GM12864 (cell line): ENCODE measurements at places on chromosomes 12 and 14.

GRCh38 chr12:6626654-6627283 is 9.0 kb downstream of the LPAR5 start:
- no peak for DNase-seq

DNA sequence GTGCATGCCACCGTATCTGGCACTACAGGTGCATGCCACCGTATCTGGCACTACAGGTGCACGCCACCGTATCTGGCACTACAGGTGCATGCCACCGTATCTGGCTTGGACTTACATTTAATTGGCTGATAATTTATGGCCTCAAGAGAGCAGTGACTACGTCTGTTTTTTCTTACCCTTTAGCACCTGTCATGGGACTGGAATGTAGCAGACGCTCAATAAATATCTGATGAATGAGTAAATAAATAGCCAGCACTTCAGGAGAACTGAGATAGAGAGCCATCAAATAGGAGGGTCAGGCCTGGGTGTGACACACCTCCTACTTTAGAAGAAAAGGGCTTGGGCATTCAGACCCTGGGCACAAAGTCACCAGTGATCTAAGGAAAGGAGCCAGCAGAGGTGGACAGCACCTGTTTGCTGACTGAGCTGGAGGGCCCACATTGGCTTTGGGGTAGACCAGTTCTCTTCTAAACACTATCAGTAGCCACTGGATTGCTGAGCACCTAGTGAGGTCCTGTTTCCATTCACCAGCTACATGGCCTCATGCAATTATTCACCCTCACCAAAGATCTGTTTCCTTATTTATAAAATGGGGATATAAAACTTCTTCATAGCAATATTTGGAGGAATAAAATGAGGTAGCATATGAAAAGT is 50.1 kb downstream of the RFX4 start:
- DNase-seq, result no peak

- DNase-seq, result no peak
Observed at GRCh38 chr12:131901431-131902331, 7.3 kb downstream of the ULK1 start.

DNA sequence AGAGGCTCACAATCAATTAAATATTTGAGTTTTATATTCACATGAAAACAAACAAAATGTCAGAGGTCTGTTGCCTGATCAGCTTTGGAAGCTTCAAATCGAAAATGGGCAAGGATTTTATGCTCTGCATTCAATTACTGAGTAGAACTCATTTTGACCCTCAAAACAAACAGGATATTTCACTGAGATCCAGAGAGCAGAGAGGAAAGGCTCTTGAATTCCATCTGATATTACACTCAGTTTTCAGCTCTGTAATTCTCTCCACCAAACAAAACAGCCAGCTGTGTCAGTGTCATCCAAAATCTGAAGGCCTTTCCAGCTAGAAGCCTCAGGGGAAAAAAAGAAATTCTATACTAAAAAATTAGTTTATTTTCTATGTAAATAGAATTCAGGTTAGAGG is 128.6 kb upstream of the FLRT2 start:
- DNase-seq, result no peak

DNA sequence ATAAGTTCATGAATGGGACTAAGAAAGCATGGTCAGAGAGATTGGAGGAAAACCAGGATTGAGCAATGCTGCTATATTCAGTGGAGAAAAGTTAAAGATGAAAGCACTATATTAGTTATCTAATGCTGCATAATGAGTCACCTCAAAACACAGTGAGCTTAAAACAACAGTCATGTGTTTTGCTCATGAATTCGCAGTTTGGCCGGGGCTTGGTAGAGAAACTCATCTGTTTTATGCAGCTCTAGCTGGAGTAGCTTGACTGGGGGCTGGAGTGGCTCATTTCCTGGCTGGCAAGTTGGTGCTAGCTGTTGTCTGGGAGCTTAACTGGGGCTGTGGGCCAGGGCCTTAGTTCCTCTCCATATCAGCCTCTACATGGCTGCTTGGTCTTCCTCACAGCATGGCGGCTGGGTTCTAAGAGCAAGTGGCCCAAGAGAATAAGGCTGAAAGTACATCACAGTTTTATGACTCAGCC is 90.1 kb downstream of the ADCK1 start:
- DNase-seq, result no peak

GRCh38 chr14:77141214-77142004 is at the start of gene ZDHHC22:
TSS of gene ZDHHC22 (minus strand) at chr14:77141791. CDS start at chr14:77139738, 2,053 bp downstream.
- no peak for DNase-seq

GRCh38 chr14:54646626-54647025 is 79.7 kb downstream of the SAMD4A start:
- no peak for DNase-seq

DNA sequence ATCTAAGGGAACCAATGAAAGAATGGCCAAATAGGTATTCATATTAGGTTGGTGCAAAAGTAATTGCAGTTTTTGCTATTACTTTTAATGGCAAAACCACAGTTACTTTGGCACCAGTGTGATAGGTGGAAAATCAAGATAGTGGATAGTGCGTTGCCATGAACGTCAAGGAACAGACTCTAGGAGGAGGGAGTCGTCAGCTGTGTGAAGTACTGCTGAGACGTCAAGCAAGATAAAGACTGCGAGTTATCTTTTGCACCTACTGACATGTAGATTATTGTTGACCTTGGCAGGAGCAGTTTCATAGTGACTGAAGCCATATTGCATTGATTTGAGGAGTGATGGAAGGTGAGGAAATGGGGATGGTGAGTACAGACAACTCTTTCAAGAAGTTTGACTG is 8.3 kb downstream of the YLPM1 start:
- no peak for DNase-seq

- DNase-seq, result no peak
Observed at GRCh38 chr14:101070540-101071492, 167.3 kb upstream of the RTL1 start.

GRCh38 chr12:13203034-13203922 is 6.8 kb downstream of the EMP1 start:
- DNase-seq, result no peak

DNA sequence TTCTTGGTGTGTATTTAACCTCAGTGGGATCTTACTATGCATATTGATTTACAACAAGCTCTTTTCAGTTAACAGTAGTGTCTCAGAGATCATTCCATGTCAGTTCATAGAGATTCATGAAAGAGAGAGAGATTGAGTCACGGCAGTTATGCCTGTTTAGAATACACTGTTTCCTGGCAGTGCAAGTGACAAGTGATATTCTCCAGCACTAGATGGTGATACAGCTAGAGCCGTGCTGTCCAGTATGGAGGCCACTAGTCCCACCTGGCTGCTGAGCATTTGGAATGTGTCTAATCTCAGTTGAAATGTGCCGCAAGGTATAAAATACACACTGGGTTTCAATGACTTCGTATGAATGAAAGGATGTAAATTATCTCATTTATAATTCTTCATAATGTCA is 184.4 kb downstream of the SUDS3 start:
- no peak for DNase-seq

DNA sequence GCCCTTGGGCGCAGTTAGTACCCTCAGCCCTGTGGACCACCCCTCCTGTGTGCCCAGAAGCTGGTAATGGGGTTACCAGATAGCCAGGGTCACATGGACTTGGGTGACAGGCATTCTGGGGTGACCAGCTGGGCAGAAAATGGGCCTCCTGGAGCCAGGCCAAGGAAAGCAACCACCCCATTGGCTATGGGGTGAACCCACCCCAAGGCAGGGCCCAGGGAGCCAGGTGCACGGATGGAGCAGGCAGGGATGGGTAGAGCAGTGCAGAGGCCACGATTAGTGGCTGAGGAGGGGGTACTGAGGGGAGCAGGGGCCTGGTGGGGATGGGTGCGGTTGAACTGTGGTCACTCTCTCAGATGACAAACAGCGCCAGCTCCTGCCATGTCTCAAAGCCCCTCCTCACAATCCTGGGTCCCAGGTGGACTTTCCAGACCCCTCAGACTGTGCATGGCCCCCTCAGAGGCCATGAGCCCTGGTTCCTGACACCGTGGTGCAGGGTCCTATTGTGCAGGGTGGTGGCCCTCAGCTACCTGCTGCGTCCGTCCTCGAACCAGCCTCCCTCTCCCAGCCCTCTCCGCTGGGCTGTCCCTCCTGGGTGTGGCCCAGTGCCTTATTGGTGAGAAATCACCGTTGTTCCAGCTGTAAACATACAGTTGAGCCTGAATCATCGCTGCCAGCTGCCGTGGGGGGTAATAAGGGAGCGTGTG is 23.4 kb upstream of the BEGAIN start:
- no peak for DNase-seq
